ENCODE measurements at places on chromosomes 5 and 9.

- peak; percentile 70 for DNase-seq
Observed at GRCh38 chr9:101465326-101465915, 29.8 kb upstream of the ALDOB start.

GRCh38 chr9:106287731-106288130, 575.2 kb upstream of the ZNF462 start:
- no peak for DNase-seq

- no peak for DNase-seq
Observed at GRCh38 chr5:56097055-56097454, 102.3 kb upstream of the IL6ST start.

DNA sequence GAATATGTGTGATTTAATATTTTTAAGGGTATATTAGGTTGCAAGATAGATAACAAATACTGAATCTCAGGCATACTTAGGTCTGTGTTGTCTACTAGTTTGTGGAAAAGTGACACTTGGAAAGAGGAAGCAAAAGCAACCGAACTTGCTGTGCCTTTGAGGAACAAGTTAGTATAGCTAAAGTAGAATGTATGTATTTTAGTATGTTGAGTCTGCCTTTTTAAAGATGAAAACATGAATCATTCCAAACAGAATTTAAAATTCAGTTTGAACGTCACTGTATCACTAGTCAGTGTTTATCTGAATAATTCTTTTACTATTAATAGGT, 12.9 kb downstream of the TLE4 start:
- peak; percentile 26 for DNase-seq

DNA sequence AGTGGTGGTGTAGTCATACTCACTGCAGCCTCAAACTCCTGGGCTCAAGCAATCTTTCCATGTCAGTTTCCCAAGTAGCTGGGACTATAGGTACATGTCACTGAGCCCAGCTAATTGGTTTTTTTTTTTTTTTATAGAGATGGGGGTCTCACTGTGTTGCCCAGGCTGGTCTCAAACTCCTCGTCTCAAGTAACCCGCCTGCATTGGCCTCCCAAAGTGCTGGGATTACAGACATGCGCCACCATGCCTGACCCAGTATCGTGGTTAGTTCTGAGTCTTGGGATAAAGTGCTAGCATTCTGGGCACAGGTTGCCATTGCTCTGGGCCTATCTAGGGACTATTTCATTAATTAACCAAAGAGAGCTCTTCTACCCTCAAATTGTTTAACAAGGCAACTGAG, 108.3 kb downstream of the PLPP1 start:
- no peak for DNase-seq

Data from IMR-90 (cell line).